T-helper 2 cell treated with Interferon-gamma antibody and Interleukin-4, amounts not matched to agents 5 μg/mL and 100 μg/mL, for 36 hours (primary cell): ENCODE measurements at places on chromosomes 3 and 15.

DNA sequence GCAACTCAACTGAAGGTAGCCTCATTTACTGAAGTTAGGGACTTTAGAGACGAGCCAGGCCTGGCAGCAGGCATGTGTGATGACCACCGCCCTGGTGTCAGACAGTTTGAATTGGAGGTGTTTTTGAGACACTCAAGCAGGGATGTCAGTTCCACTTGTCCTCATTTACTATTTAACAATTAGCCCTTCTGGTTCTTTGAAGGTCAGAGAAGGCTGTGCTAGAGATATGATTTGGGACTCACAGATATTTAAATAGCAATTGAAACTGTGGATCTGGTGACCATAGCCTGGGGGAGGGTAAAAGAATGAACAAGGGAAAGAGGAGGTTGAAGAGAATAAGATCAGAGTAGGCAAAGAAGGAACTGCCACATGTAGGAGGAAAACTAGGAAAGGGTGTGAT is 74.6 kb downstream of the REC114 start:
- H3K27ac ChIP-seq, result no peak overlapping the region
- no peak for DNase-seq
- H3K27me3 ChIP-seq, result peaks cover 13% of the 10 kb centered on the region

GRCh38 chr15:37138591-37139215 is 38.4 kb upstream of the MEIS2 start:
- DNase-seq, result no peak
- no peaks in the 10 kb centered on the region for H3K36me3 ChIP-seq
- H3K27me3 ChIP-seq, result no peaks in the 10 kb centered on the region

GRCh38 chr15:62066663-62067447 is at the start of gene C2CD4A:
TSS of gene C2CD4A (plus strand) at chr15:62066977. CDS start at chr15:62067614, 637 bp downstream.
- H3K27ac ChIP-seq, result no peak within 1 kb of the TSS
- H3K36me3 ChIP-seq, result no peaks in the 10 kb centered on the region
- DNase-seq, result peak; percentile 47
- peak within 1 kb of the TSS; percentile 81 for H3K4me3 ChIP-seq
- H3K4me1 ChIP-seq, result peaks cover 21% of the 10 kb centered on the region

- no peaks in the 10 kb centered on the region for H3K27me3 ChIP-seq
- H3K27ac ChIP-seq, result no peak overlapping the region
- no peak for DNase-seq
- peaks cover 79% of the 10 kb centered on the region for H3K36me3 ChIP-seq
- peaks cover 24% of the 10 kb centered on the region for H3K4me1 ChIP-seq
- no peak overlapping the region for H3K4me3 ChIP-seq
These were observed 21.9 kb upstream of the KPNA1 start for GRCh38 chr3:122536632-122537001.

- H3K27me3 ChIP-seq, result peaks cover 2% of the 10 kb centered on the region
- peak; percentile 45 for DNase-seq
- peaks cover 26% of the 10 kb centered on the region for H3K4me1 ChIP-seq
- peak overlapping the region; percentile 68 for H3K27ac ChIP-seq
- peaks cover 20% of the 10 kb centered on the region for H3K36me3 ChIP-seq
These were observed 883.6 kb upstream of the NR2F2 start for GRCh38 chr15:95446854-95447253.

GRCh38 chr3:149475451-149476060 is 1.1 kb downstream of the TM4SF4 start:
- peaks cover 10% of the 10 kb centered on the region for H3K27me3 ChIP-seq
- no peak for DNase-seq
- peaks cover 4% of the 10 kb centered on the region for H3K4me1 ChIP-seq
- H3K27ac ChIP-seq, result no peak overlapping the region
- H3K4me3 ChIP-seq, result no peak overlapping the region
- no peaks in the 10 kb centered on the region for H3K36me3 ChIP-seq

DNA sequence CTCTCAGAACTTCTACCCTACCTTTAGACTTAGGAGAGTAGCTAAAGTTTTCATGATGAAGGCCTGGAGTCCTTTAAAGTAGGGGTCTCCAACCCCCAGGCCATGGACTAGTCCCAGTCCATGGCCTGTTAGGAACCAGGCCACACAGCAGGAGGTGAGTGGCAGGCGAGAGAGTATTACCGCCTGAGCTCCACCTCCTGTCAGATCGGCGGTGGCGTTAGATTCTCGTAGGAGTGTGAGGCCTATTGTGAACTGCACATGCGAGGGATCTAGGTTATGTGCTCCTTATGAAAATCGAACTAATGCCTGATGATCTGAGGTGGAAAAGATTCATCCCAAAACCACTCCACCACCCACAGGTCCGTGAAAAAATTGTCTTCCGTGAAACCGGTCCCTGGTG is 18.3 kb upstream of the CACNA2D3 start:
- H3K36me3 ChIP-seq, result no peaks in the 10 kb centered on the region
- DNase-seq, result no peak
- no peak overlapping the region for H3K4me3 ChIP-seq
- no peak overlapping the region for H3K27ac ChIP-seq

DNA sequence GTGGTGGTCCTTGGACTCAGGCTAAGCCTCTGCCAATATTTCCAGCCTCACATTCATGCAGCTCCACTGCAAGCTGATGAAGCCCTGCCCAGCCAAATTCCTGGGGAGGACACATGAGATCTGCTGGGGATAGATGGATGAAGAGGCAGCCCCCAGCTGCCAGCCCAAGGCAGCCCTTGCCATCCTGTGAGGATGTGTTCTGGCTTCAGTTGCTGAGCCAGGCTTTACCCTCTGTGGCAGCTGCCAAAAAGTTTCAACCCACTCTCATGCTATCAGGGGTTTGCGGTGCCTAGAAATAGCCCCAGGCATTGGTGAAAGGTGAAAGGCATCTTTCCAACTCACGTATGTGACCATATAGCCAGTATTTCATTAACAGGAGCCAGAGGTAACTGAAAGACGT is 37.6 kb downstream of the C2CD4A start:
- peaks cover 3% of the 10 kb centered on the region for H3K27me3 ChIP-seq
- H3K4me1 ChIP-seq, result no peaks in the 10 kb centered on the region
- H3K4me3 ChIP-seq, result no peak overlapping the region
- DNase-seq, result no peak
- no peak overlapping the region for H3K27ac ChIP-seq

DNA sequence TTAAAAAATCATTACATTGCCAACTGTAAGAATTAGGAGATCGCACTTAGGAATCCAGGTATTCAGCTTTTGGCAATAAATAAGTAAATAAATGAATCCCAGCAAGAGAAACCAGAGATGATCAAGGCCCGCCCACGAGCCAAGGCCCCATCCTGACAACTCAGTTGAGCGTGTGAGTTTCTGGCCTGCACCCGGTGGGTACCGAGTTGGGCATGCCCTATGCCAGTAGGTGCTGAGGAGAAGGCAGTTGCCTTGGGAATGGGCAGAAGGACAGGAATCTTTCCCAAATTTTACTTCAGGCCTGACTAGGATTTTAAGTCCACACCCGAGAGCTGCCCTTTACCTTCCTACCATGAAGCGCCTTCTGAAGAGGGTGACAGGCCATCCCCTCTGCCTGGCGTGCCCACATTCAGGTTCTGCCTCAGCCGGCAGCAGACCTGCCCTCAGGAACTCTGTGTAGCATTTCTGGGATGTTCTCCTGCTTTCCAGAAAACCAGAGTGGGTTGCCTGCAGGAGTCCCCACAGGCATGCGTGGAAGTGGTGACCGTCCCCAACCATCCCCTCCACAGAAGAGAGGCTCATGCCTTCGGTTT is 99.3 kb upstream of the ALDH1A3 start:
- H3K27me3 ChIP-seq, result no peaks in the 10 kb centered on the region
- DNase-seq, result no peak
- H3K36me3 ChIP-seq, result no peaks in the 10 kb centered on the region
